ENCODE measurements at places on chromosomes 2 and 18. TPM values are rescaled to one million over a fixed set of nuclear protein-coding genes. Genes with fewer than 3 reads are reported as not detected.

DNA sequence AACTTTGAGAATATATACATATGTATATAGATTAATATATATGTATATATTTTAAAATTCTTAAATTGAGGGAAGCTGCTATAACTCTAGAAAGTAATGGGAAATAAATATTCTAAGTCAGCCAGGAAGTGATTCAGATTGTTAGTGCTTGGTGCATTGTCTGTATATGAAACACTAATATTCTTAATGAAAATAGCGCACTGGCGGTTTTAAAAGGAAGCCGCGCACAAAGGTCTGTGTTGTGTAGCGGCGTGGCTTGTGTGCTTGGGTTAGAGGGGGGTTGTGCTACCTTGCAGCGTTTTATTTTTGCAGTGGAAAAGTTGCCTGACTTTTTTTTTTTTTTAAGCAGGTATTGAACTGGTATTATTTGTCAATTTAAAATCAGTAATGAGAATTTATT lies 11.3 kb downstream of the TSHZ1 start:
- H3K4me1 ChIP-seq, result peaks cover 24% of the 10 kb centered on the region
- H3K36me3 ChIP-seq, result no peaks in the 10 kb centered on the region
- H3K27me3 ChIP-seq, result no peaks in the 10 kb centered on the region

DNA sequence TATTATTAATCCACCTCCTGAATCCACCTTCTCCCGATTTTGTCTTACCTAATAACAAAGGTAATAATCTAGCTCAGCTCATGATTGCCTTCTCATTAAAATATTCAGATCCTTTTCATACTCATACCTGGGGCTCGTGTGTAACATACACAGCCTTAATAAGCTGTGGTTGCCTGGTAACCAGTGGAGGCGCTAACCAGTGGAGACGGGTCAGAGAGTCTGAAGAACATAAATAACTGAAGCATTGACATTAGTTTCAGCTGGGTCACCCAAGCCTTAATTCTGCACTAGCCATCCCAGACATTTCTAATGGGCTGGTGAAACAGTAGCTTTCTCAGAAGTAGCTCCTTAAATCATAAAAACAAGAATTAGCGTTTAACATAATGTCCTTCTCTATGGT lies 14.8 kb upstream of the DTNA start:
- no peaks in the 10 kb centered on the region for H3K4me1 ChIP-seq
- H3K36me3 ChIP-seq, result no peaks in the 10 kb centered on the region
- H3K27ac ChIP-seq, result no peak overlapping the region
- H3K4me3 ChIP-seq, result no peak overlapping the region
- DNase-seq, result no peak
- no peaks in the 10 kb centered on the region for H3K27me3 ChIP-seq

DNA sequence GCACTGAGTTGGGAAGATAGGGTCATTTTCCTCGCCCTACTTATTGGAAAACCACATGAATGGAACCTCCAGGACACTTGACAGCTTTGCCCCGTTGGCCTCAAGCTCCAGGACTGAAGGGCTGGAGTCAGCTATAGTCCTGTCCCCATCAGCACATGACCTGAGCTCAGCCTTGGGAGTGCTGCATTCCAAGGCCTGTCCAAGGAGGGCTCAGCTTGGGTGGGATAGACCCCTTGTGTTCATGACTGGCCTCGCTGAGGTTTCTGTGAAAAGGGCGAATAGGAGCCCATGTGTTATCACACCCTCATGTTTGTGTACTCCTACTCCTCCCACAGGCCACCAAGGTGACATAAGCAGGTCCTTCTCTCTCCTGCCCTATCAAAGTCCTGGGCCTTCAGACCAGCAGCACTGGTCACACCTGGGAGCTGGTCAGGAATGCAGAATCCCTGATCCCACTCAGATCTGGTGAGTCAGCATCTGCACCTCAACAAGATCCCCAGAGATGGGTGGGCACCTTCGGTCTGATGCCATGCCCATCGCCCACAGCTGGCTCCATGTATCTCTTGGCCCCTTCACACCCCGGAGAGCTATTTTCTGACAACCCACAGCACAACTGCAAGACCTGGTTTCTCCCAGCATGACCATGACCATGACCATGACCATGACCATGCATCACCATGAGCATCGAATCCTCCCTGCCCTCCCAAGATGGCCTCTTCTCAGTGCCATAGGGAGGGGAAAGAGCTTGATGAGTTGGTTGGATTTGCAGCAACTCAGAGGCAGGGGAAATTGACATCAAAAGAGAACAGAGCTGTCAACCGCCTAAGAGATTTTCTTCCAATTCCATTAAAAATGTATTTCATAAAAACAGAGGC lies 83.0 kb upstream of the RAB6C start:
- H3K4me1 ChIP-seq, result no peaks in the 10 kb centered on the region
- peaks cover 13% of the 10 kb centered on the region for H3K27me3 ChIP-seq

RFX8 gene
- total RNA-seq, result not detected

MROH2A gene
- 0.33 TPM for total RNA-seq

RNF152 gene
- 1.0 TPM for total RNA-seq

DNA sequence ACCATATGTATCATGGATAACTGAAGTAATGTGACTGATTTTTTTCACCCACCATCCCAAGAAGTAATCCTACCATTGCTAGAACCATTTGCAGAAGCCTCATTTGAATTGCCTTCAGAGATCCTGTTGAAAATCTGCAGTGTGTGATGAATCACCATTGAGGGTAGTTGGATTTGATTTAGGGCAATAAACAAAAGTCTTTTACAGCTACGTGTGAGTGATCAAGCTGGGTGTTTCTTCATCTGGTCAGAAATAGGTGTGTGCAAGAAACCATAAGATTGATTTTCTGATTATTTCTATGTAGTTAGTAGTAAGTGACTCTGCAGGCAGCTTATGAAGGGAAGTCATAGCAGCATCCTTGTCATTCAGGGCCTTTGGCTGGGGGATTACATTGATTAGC lies 159.6 kb downstream of the MGAT5 start:
- H3K27ac ChIP-seq, result peak overlapping the region; percentile 88
- H3K4me3 ChIP-seq, result peak overlapping the region; percentile 60
- peaks cover 83% of the 10 kb centered on the region for H3K4me1 ChIP-seq

DNA sequence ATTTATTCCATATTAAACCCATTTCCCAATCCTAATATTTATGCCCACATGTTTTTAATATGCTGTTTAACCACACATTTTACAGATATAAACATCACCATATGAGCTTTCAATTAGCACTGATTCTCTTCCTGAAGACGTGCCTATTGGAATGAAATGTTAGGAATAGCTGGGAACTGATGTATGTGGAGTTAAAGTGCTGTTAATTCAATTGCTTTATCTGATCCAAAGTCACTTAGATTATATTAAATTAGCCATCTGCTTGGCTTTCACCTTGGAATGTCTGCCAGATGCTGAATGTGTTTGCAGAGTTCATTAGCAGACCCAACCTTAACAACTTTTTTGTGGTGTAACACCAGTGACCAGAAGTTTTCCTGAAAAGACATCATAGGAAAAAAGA lies 942.9 kb upstream of the KLHL29 start:
- no peak overlapping the region for H3K4me3 ChIP-seq
- no peaks in the 10 kb centered on the region for H3K36me3 ChIP-seq
- no peaks in the 10 kb centered on the region for H3K4me1 ChIP-seq
- H3K27me3 ChIP-seq, result no peaks in the 10 kb centered on the region

GRCh38 chr2:226524381-226524843 lies 275.2 kb downstream of the IRS1 start:
- no peak for DNase-seq
- peaks cover 6% of the 10 kb centered on the region for H3K4me1 ChIP-seq
- H3K27ac ChIP-seq, result no peak overlapping the region
- H3K36me3 ChIP-seq, result no peaks in the 10 kb centered on the region

DNA sequence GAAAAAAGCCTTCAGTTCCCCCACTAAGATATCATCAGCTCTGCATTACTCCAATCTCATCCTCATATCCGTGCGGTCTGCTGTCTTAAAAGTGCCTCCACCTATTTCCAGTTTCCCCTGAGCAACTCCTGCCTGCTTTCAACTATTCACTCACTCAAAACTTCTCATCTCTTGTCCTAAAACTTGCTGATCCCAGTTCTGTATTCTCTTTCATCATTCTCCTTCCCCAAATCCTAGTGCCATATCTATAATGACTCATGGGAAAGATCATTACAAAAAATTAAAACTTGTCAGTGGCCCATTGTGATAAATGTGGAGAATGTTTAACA lies 20.0 kb downstream of the ACVR1 start:
- H3K27ac ChIP-seq, result peak overlapping the region; percentile 94
- peak overlapping the region; percentile 36 for H3K4me3 ChIP-seq
- no peak for DNase-seq
- H3K4me1 ChIP-seq, result peaks cover 51% of the 10 kb centered on the region
- no peaks in the 10 kb centered on the region for H3K27me3 ChIP-seq

LOXHD1 gene
- not detected for total RNA-seq

- H3K27me3 ChIP-seq, result no peaks in the 10 kb centered on the region
- H3K4me3 ChIP-seq, result no peak overlapping the region
- H3K4me1 ChIP-seq, result peaks cover 35% of the 10 kb centered on the region
- H3K27ac ChIP-seq, result no peak overlapping the region
Observed at GRCh38 chr2:16008856-16009255, 68.5 kb downstream of the MYCN start.

DNA sequence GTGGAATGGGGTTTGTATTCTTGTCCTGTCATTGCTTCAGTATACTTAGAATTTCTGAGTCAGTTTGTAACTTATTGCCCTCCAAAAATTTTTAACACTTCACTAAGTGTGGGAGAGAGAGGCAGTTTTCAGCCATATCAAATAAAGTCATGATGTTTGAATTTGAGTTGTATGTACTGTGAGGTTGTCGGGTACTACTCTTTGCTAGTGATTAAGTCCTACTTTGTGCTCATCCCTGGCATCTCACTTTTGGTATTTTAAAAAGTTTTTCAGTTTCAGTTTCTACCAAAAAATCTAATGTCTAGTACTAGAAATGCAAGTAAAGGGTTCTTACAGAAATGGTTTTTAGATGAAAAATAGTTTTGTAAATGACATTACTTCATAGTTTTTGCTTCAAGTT lies 40.7 kb downstream of the EIF5B start:
- H3K4me3 ChIP-seq, result no peak overlapping the region
- H3K27ac ChIP-seq, result no peak overlapping the region
- peaks cover 25% of the 10 kb centered on the region for H3K36me3 ChIP-seq
- no peaks in the 10 kb centered on the region for H3K27me3 ChIP-seq
- no peaks in the 10 kb centered on the region for H3K4me1 ChIP-seq
- no peak for DNase-seq

DNA sequence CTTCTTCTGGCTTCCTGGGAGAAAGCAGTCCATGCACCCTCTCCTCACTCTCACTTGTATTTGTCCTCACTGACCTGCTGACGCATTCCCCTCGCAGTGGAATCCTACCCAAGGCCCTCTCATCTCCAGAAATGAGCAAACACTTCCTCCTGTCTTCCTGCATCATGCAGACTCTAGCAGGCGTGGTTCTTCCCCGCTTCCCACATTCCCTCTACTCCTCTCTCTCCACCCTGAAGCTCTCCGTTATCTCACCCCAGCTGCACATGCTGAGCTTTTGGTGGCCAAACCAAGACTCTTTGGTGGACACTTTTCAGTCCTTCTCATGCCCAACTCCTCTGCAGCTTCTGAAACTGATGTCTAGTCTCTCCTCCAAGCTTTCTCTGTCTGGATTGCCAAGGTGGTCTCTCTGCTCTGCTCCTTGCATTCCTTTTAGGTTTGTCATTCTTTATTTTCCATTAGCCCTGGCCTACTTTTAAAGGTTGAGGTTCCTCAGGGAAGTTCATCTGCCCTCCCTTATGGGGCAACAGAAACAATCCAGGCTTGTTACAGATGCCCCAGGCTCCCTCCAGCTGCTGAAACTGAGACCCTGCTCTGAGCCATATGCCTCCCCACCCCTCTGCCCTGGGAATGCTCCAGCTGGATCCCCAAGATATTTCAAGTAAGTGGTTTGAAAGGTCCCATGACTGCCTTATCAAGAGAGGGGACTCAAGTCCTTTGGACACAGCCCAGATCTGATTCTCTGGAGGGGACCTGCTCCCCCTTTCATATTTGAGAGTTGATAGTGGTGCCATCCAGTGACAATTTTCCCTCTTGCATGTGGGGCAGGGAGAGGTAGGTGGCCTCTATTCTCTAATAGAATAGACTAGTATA lies 835 bp upstream of the IL18RAP start:
- H3K36me3 ChIP-seq, result no peaks in the 10 kb centered on the region
- no peak overlapping the region for H3K4me3 ChIP-seq
- H3K4me1 ChIP-seq, result no peaks in the 10 kb centered on the region
- no peak for DNase-seq
- H3K27ac ChIP-seq, result no peak overlapping the region

CRYGC gene
- not detected for total RNA-seq

DNA sequence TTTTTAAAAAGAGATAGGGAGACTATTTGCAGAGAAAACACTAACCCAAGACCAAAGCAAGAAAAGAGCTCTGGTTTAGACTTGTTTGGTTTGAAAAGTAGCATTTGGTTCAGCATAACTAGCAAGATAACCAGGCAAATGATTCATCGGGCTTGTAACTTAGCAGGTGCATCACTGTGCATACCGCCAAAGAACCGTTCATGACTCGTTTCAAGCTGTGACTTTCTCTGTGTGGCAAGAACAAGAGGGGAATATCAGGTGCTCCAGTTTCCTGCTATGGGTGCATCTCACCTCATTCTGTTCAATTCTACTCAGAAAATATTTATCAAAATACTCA lies 244.9 kb downstream of the ETAA1 start:
- no peak overlapping the region for H3K4me3 ChIP-seq
- H3K27me3 ChIP-seq, result no peaks in the 10 kb centered on the region
- no peaks in the 10 kb centered on the region for H3K36me3 ChIP-seq
- H3K27ac ChIP-seq, result no peak overlapping the region
- no peak for DNase-seq

DNA sequence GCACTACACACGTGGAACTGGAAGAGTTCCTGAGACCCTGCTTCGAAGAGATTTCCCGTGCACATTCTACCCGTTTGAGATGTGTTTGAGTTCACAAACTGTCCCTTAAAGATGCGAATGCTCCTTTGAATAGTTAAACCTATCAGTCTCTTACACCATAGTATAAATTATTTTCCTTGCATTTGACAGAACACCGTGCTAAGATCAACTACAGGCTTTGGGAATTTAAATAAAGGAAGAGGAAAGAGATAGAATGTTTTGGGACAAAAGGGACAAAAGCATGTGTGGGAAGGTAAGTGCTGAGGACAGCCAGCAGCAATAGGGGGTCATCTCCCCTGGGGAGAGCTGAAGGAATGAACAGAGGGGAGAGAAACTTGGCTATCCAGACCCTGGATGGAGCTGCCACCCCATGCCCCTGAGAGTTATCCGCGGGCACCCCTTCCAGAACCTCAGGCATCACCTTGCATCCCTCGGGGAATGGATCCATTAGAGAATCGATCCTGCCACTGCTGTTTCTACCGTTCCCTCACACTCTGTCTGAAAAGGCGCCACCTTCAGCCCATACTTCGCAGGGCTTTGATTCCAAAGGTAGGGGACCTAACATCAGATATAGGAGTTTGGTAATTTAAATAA lies 888 bp upstream of the ADCY3 start:
- DNase-seq, result peak; percentile 34
- H3K27ac ChIP-seq, result no peak overlapping the region
- peak overlapping the region; percentile 74 for H3K4me3 ChIP-seq
- peaks cover 10% of the 10 kb centered on the region for H3K36me3 ChIP-seq
- H3K27me3 ChIP-seq, result no peaks in the 10 kb centered on the region
- H3K4me1 ChIP-seq, result peaks cover 16% of the 10 kb centered on the region

SCN7A gene
- total RNA-seq, result not detected
